Fibroblast of lung (primary cell): ENCODE measurements at places on chromosomes 7 and 10.
A peak's percentile ranks its signal among the peaks of the same experiment; 100 is the strongest.

GRCh38 chr10:84510121-84510520 lies 181.7 kb downstream of the CCSER2 start:
- peaks cover 3% of the 10 kb centered on the region for H3K36me3 ChIP-seq
- no peak overlapping the region for H3K4me3 ChIP-seq

GRCh38 chr10:62037890-62038608 lies 136.6 kb downstream of the ARID5B start:
- H3K4me1 ChIP-seq, result peaks cover 32% of the 10 kb centered on the region
- H3K27me3 ChIP-seq, result no peaks in the 10 kb centered on the region
- peak overlapping the region; percentile 13 for H3K27ac ChIP-seq
- H3K4me3 ChIP-seq, result no peak overlapping the region

- H3K27me3 ChIP-seq, result no peaks in the 10 kb centered on the region
- H3K4me1 ChIP-seq, result peaks cover 16% of the 10 kb centered on the region
- no peak overlapping the region for H3K27ac ChIP-seq
- H3K36me3 ChIP-seq, result peaks cover 10% of the 10 kb centered on the region
Observed at GRCh38 chr10:72007246-72007892, 43.2 kb downstream of the CHST3 start.

DNA sequence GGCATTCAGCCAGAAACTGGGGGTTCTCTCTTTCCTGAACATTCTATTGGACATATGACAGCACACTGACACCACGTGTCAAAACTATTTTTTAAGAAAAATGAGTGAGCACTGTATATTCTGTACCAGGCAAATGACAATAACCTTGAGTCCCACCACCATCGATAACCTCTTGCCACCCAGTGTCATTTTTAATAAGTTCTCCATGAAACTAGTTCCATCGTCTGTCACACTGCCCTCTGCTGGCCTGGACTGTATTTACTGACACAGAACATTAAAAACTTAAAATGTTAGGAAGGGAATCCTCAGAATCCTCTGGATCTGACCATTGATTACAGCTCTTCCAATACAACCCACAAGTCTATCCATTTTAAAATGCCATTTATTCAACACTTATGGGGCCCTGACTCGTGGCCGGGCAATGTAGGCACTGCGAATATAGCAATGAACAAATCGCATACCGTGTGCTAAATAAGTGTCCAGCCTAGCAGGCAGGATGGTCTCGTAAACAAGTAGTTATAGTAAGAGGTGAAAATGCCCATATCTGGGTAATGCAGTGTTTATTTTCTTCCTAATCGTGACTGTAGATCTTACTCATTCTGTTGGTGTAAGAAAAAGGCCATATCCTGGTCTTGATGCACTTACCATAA lies 35.9 kb upstream of the CACNB2 start:
- H3K27ac ChIP-seq, result no peak overlapping the region
- DNase-seq, result peak; percentile 58
- no peaks in the 10 kb centered on the region for H3K27me3 ChIP-seq
- no peaks in the 10 kb centered on the region for H3K4me1 ChIP-seq
- no peaks in the 10 kb centered on the region for H3K36me3 ChIP-seq
- no peak overlapping the region for H3K4me3 ChIP-seq

DNA sequence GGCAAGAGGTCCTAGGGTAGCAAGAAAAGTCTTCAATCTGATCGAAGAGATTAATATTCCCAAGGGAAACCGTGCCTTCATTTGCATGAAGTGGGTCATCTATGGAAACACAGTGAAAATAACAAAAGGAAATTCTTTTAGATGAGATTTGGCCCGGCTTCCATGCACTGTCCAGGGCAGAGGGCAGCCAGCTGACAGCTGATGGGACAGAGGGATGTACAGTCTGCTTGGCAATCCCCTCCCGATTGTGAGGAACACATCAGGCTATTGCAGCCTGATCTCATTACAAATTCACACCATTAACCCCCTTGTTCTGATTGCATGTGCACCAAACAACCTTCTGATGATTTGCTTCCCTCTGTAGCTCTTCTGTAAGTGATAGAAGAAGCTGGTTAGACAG lies 105.3 kb downstream of the FRMD4A start:
- H3K36me3 ChIP-seq, result no peaks in the 10 kb centered on the region
- H3K27me3 ChIP-seq, result peaks cover 17% of the 10 kb centered on the region
- H3K4me3 ChIP-seq, result no peak overlapping the region
- no peak overlapping the region for H3K27ac ChIP-seq
- H3K4me1 ChIP-seq, result no peaks in the 10 kb centered on the region
- DNase-seq, result no peak

DNA sequence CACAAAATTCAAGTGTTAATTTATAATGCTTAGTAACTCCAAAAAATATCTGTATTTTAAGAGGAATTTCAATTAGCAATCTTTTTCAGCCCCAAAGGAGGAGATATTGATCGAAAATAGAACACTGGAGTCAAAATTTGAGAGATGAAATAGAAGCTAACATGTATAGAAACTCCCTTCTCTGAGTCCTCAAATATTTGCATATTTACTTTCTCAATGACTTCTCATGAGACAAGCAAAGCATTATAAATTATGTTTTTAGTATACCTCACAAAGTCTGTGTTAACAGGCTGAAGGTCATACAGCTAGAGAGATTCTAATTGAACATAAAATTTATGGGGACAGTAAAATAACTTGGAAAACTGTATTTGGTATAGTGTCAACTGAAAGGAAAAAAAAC lies 260.5 kb downstream of the GPAM start:
- H3K4me1 ChIP-seq, result no peaks in the 10 kb centered on the region
- H3K27me3 ChIP-seq, result no peaks in the 10 kb centered on the region
- no peak for DNase-seq
- H3K36me3 ChIP-seq, result no peaks in the 10 kb centered on the region

DNA sequence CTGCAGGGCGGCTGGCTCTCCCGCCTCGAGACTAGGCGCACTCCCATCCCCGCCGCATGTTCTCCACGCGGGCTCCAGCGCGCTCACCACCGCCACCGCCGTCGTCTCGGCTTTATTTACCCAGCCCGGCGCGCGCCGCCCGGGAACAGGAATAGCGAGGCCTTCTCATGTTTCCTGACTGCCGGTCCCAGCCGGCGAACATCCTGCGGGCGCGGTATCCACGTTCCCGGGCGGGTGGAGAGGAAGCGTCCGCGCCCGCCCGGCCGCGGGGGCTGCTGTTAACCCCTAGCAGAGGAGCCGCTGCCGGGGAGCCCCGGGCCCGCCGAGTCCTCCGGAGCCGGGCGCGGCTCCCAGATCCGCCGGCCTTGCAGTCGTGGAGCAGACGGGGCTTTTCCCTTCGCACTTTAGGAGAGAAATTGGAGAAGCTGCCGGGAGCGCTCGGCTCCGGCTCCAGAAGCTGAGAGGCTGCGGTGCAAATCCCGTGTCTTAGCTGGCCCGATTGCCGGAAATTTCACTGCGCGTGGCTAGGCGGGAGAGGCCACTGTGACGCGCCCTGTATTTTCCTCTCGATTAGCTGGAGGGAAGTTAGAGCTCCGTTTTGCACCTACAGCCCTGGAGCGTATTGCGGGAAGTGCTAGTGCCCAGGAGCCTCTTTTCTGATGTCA lies at the start of gene MKX:
MKX (minus strand) TSS at position 88 of the 665 bp plus-strand sequence. CDS start 2,404 bp downstream, outside the sequence.
- H3K36me3 ChIP-seq, result no peaks in the 10 kb centered on the region
- H3K27ac ChIP-seq, result no peak within 1 kb of the TSS
- peaks cover 51% of the 10 kb centered on the region for H3K27me3 ChIP-seq
- DNase-seq, result peak; percentile 65

DNA sequence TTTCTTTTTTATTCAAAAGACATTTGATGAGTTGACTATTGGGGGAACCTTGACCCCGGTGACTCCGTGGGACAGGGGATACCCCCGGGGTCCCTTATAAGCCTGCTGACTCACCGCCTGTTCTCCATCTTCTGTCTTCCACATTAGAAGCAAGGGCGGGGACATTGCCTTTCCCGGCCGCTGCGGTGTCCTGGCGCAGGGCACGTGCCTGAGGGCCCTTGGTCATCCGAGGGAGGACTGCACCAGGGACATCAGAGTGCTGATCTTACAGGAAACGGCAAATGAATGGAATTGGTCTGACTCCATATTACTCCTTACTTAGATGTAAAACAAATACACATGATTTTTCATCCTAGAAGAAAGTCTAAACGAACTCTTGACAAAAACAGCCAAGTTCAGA lies 170.1 kb downstream of the CUX1 start:
- H3K36me3 ChIP-seq, result no peaks in the 10 kb centered on the region
- H3K27ac ChIP-seq, result no peak overlapping the region
- no peak overlapping the region for H3K4me3 ChIP-seq
- no peaks in the 10 kb centered on the region for H3K4me1 ChIP-seq
